ENCODE measurements at places on chromosomes 2 and 18. TPM values are rescaled to one million over a fixed set of nuclear protein-coding genes. Genes with fewer than 3 reads are reported as not detected.
A peak's percentile ranks its signal among the peaks of the same experiment; 100 is the strongest.

- DNase-seq = peak; percentile 82
Observed at GRCh38 chr18:35127201-35127600, 86.0 kb downstream of the MAPRE2 start.

DNA sequence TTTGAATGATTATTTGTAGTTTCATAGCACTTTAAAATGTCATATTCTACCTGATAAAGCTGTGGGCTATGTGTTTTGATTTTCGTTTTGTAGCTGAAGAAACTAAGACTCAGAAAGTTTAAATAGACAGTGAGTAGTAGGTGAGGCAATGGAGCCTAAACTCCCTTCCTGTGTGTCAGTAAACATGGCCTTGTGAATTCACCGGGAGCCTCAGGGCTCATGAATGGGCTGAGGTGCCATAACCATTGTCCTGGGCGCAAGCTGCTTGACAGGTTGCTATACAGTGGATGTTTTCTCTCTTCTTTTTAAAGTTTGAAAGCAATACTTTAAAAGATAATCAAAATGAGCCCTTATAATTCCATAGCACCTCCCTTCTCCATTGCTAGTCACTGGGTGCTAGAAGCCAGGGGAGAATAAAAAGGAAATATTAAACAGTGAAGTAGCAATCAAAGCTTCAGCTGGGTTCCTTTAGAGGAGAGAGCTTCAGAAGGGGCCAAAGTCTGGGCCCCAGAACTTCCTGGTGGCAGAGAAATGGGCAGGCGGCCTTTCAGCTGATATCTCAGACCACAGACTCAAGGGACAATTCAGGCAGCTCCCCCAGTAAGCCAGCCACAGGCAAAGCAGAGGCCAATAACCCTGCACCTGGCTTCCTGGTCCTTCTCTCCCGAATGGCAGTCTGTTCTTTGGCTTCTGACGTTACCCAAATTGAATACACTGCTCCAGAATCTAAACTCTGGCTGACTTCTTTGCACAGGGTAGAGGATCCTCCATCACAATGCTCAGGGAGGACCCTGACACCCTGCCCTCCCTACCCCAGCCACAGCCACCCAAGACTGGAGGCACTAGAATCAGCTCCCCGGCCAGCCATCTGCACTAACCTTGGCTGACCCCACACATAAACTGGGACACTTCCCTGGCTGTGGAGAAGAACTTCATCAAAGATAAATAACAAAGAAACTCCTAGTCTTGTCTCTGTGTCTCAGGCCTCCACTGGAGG, 51.8 kb upstream of the NPAS2 start:
- DNase-seq = no peak

- DNase-seq = no peak
Observed at GRCh38 chr2:205408696-205409095, 273.6 kb upstream of the NRP2 start.

DNA sequence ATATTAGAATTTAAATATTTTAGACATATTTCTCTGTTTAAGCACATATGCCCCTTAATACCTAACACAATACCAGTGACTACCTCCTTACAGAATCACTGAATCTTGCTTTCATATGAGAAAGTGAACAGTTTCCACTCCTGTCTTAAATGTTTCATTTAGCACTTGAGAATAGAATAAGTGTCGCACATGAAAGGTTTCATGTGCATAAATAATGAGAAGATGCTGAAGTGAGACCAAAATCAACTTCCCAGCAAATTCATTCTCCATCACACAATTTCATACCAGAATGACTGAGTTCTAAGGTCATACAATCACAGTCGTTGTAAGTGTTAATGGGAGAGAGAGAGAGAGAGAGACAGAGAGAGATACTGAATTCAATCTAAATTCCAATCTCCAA, 51.2 kb downstream of the ATIC start:
- DNase-seq = no peak

DNA sequence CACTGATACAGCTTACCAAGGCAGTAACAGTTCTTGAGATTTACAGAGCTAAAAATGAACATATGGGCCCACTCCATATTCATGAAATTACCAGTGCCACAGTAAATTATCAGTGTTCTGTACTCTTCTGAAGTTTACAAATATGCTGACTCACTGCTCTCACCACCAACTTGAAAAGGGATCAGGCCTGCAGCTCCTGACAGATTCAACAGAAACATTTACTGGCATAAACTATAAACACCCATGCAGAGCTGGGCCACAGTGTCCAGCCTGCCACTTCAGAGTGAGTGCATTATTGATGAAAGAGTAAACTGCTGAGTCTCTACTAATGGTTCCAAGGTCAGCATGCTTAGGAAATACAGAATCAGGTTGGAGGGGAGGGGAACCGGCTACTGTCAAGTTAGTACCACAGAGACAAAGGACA, 83.1 kb downstream of the FARSB start:
- DNase-seq = no peak

DNA sequence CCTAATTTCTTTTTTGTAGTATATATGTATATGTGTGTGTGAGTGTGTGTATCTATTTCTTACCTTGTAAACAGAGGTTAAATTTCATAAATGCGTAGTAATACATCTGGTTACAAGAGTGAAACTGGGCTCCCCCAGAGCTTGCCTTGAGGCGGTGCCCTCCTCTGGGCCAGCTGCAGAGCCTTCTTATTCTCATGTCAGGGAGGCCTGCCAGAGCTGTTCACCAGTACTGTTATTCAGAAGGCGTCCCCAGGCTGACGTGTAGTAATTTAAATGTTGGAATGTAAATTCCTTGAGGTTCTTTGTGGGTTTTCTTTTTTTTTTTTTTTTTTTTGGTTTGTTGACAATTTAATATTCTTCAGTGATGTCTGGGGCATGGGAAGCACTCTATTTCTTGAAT, 11.2 kb downstream of the COPS8 start:
- no peak for DNase-seq

DNA sequence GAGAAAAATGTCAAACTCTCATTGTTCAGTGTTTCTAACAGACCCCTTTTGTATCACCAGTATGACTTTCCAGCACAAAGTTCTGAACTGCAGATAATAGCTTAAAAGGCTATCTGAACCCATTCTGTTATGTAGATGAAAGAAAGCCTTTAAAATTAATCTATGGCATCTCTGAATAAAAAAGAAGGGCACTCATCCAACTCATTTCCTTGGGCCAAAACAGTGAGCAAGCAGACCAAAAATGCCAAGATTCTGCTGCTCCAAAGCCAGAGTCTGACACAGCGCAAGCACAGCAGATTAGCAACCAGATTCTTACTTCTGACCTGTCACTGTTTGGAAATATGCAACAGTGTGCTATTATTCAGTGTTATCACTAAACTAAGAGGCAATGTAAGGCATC, 22.6 kb upstream of the ITGA6 start:
- no peak for DNase-seq

DNA sequence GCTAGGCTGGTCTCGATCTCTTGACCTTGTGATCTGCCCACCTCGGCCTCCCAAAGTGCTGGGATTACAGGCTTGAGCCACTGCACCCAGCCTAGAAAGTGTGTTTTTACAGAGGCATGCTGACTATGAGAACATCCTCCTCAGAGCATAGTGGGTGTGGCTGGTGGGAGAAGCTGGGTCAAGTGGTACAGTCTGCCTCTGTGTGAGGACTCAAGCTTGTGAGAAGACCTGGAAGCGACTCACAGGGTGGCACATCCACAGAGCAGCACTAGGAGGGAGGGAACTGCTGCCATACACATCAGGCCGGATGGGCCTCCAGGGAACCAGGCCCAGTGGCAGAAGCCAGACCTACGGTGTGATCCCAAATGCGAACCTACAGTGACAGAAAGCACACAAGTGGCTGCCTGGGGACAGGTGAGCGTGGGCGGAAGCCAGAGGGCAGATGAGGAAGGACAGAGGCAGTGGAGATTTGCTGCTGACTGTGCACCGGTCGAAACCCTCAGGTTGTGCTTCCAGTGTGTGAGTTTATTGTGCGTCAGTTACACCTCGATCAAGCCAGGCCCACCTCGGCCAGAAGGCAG, 8.9 kb downstream of the ARHGEF4 start:
- no peak for DNase-seq

GRCh38 chr2:197081294-197081693, 154.8 kb upstream of the PGAP1 start:
- no peak for DNase-seq

DNA sequence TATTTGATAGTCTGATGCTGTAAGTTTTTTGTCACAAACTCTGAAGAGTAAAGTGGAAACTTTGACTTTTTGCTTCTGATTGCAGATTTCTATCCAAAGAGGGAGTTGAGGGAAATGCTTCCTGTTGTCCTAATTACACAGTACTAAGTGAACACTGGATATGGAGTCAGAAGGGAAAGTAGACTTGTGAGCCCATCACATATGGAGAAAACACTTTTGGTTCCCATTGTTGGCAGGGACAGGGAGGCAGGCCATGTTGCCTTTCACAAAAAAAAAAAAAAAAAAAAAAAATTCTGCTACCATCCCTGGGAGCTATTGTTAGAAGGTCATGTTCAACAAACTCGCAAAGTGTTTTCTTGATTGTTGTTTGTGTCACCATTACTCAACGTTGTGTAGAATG, 144.3 kb downstream of the RPIA start:
- no peak for DNase-seq

- peak; percentile 63 for DNase-seq
Observed at GRCh38 chr2:131156452-131157149, 51.5 kb downstream of the PLEKHB2 start.

The CHST9 gene
- total RNA-seq = 44.1 TPM

The RND3 gene
- total RNA-seq = 8.4 TPM

The ALPI gene
- not detected for total RNA-seq

The ATOH8 gene
- 1.1 TPM for total RNA-seq
